ENCODE measurements at places on chromosomes 2 and 18.

- no peak for DNase-seq
These were observed 11.2 kb downstream of the CELF4 start for GRCh38 chr18:37554399-37554787.

GRCh38 chr2:134498654-134499053 lies 220.1 kb downstream of the TMEM163 start:
- DNase-seq = no peak

DNA sequence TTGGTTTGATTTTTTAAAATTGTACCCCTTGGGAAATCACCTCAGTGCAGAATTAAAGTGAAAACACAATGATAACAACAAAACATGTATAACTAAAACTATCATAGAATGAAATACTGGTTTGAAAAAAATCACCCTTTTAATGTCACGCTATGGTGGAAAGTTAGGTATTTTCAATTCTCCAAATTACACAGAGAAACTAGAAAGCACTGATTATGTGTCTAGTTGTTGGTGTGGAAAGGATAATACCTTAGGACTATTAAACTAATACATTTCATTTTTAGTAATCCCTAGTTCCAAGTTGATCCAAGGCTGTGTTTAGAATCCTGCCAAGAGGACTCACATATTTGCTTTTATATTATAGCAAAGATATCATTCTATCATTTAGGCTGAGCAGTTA lies 71.2 kb downstream of the NUP35 start:
- no peak for DNase-seq

- no peak for DNase-seq
These were observed 19.4 kb downstream of the CTIF start for GRCh38 chr18:48558248-48558647.

- DNase-seq = no peak
These were observed 45.4 kb upstream of the SCN1A start for GRCh38 chr2:166173263-166173662.

GRCh38 chr2:170500104-170500503 lies 215.0 kb upstream of the SP5 start:
- DNase-seq = no peak

DNA sequence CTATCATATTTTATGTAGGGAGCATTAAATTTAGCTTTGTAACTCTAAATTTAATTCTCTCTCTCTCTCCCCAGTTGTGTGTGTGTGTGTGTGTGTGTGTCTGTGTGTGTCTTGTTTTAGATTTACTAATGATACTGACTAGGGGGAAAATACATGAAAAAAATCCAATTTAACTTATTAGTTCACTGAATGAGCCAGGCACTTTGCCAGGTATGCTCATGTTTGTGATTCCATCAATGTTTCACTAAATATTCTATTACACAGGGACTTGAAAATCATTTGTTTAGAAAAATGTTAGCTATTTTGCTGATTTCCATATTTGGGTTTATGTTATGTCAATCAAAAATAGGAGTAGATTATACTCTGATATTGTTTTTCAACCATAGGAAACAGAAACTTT lies 203.7 kb upstream of the ZNF804A start:
- DNase-seq = no peak

- no peak for DNase-seq
These were observed 26.9 kb upstream of the KCNG2 start for GRCh38 chr18:79770826-79771225.

DNA sequence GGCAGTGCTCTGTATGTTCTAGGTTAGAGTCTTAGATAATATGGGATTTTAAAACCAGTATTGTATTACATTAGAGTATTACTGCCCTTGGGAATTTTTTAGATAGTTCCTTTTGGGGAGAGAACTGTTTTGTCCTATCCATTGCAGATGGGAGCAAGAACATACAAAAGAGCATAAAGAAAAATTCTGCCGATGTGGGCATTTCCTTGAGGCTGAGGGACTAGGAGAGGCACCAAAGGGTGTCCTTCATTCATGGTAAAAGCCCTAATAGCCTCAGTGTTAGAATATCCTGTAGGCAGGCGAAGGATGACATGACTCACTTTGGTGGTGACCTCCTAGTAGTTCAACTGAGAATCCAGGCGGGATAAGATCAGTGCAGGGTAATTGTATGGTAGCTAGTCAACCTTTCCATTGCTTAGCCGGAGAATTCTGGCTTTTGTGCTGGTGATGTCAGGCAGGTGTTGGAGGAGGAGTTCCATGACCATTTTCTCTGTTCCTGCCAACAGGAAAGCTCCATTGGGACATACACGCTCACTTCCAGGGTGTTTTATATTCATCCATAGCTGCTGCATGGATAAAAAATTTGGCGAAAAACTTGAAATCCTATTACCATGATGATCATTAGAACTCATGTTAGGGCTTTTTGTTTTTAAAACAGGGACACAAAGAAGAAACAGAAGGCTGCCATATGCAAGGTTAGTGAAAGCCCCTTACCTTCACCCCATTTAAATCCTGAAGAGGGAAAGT lies 28.1 kb downstream of the EPAS1 start:
- DNase-seq = no peak

DNA sequence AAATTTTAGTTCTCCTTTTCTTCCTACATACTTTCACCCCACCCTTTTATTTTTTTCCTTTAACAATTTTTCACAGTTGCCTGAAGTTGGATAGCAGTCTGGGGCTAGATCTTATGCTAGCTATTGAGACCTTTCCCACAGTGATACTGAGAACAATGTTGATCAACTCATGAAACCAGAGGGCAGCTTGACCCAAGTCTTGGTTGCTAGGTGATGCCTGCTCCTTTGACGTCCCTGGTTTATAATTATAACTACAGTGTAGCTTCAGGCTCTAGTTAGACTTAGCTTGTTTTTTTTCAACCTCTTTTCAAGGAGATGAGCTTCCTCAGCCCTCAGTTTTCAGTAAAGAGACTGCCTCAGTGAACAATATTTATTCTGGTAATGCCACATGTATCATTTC lies 648.5 kb downstream of the IRS1 start:
- no peak for DNase-seq

- DNase-seq = no peak
These were observed 9.5 kb downstream of the HK2 start for GRCh38 chr2:74843433-74843832.

DNA sequence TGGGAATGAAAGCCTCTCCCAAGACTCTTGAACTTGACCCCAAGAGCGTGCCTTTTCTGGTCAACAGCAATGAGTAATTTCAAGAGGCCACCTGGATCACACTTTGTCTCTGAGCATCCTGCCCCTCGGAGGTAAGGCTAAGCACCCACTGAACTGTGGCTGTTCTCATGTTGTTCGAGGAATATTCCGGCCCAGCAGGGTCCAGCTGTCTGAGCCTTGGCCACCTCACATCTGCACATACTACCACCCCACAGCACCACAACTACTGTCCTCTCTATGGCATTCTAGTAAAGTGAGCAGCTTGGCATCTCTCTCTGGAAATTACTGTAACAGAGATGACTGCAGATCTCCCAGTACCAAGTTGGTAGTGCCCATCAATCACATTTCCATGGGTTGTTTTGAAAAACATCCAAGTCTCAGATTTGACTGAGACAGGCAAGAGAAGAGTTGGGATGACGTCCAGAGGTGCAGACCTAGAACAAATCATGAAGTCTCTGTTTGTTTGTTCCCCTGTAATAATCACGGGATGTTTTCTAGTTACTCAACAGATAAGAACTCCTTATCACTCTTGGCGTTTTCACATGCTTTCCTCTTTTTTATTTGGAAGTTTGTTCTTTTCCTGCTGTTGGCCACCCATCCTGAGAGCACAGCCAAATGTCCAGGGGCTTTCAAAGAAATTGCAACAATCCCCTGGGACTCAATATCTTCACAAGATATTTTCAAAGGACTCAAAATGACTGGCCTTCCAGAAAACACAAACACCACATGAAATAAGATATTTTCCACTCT lies 336.0 kb upstream of the TNP1 start:
- DNase-seq = no peak

DNA sequence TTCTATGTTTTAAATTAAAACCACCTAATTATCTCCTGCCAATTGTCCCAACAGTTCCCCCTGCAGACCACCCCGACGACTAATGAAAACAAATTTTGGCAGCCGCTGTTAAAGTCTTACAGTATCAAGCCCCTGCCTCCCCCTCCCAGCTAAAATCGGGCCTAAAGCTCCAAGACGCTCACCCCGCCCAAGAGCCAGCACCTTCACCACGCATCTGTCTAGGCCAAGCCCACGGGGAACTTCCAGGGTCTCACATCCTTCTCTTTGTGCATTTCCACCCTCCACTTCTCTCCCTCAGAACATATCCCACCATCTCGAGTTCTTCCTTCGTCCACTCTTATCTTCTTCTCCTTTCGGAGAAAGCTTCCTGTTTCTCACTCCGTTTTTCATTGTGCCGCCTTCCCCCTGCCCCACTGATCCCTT lies 445 bp downstream of the PRPF40A start:
- peak; percentile 77 for DNase-seq

DNA sequence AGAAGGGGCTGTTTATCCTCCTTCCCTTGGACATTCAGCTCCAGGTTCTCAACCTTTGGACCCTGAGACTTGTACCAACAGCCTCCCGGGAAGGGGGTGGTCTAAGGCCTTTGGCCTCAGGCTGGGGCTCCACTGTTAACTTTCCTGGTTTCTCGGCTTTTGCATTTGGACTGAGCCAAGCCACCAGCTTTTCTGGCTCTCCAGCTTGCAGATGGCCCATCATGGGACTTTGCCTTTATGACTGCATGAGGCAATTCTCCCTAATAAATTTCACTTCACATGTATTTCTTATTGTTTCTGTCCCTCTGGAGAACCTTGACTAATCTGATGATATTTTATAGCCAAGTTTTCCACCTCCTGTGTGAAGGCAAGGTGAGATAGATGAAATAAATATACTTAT lies 180.8 kb downstream of the PPP1R1C start:
- no peak for DNase-seq

GRCh38 chr2:222485367-222486211 lies 61.2 kb downstream of the SGPP2 start:
- DNase-seq = no peak

- no peak for DNase-seq
These were observed 138.2 kb downstream of the TMEM131 start for GRCh38 chr2:97857553-97857952.

Data from common myeloid progenitor, CD34-positive (primary cell).